A673 (cell line): ENCODE measurements at places on chromosomes 13 and 19. TPM values are rescaled to one million over a fixed set of nuclear protein-coding genes. Genes with fewer than 3 reads are reported as not detected.

The TEX26 gene
- total RNA-seq: not detected in 2 replicates

The FOXO1 gene
- total RNA-seq: 2.9 and 3.0 TPM in 2 replicates

- no peak for DNase-seq
These were observed 7.3 kb downstream of the PARP4 start for GRCh38 chr13:24505256-24505655.

- DNase-seq: peak; percentile 30
These were observed 19.9 kb upstream of the SGCG start for GRCh38 chr13:23160638-23161480.
